ENCODE measurements at places on chromosomes 11 and 22.

GRCh38 chr22:37079668-37080171, 28.2 kb downstream of the KCTD17 start:
- DNase-seq, result peak; percentile 54

- no peak for DNase-seq
Observed at GRCh38 chr11:78981153-78981552, 406.5 kb upstream of the NARS2 start.

DNA sequence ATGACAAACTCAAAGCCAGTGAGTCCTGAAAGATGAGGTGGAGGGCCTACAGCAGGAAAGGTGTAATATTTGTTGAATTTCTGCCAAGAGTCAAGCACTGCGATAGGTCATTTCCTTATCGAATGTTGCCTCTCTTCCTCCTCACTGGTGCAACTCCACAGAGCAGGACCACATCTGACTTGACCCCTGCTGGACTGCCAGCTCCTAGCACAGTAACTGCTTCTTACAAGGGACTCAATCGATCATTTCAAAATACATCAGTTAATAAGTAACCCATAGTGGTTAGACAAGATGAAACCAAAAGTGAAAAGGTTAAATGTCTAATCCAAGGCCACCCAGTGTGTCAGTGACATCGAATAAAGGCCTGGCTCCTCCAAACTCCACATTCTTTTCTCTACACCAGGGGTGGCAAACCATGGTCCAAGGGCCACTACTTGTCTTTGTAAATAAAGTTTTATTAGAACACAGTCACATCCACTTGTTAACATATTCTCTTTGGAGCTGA, 98.5 kb upstream of the CSNK2A3 start:
- DNase-seq, result no peak

GRCh38 chr11:8253566-8253965, 10.1 kb downstream of the LMO1 start:
- DNase-seq, result no peak

DNA sequence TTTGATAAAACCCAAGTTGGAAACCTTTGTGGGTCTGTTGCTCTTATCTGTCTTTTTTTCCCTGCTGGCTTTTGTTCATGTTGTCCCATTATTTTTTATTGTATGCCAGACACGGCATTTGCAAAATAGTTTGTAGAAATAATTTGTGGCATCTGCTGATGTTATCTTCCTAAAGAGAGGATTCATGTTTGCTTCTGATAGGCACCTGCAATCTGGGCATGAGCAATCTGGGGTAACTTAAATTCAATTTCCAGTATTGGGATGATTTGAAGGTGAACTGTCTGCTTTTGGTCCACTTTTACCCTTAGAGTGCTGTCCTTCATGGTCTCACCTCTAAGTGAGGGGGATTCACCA, 126.9 kb downstream of the CEP164 start:
- no peak for DNase-seq

DNA sequence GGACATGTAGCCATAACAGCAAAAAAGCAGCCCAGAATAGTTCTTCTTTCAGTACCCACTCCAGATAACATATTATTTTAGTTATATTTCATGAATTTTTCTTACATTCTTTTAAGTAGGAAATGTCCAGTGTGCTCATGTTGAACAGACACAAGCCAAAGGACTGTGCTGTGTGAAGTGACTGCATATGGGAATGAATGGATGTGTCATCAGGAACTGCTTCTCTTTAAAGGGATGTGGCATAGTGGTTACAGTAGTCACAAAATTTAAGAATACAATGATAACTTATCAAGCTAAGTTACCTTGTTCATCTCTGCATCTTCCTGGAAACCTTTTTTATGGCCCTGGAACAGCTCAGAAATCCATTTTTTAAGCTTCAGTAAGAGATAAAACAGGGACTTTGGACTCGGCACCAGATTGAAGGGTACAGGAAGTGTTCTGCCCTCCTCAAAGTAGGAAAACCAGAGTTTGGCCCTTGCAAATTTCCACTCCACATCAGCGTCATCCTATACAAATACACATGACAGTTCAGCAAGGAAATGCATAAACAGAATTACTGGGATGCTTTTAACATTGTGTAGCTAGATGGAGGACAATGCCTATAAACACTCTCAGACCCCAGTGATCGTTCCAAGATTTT, 112.8 kb downstream of the TRPC6 start:
- DNase-seq, result no peak

GRCh38 chr11:67032830-67033551, 10.1 kb downstream of the SYT12 start:
- no peak for DNase-seq

Measured in stimulated activated CD8-positive, alpha-beta memory T cell treated with anti-CD3 and anti-CD28 coated beads, Interleukin-7, amount 100 ng/mL, for 1 hour (primary cell).